ENCODE measurements at places on chromosomes 4 and X.

DNA sequence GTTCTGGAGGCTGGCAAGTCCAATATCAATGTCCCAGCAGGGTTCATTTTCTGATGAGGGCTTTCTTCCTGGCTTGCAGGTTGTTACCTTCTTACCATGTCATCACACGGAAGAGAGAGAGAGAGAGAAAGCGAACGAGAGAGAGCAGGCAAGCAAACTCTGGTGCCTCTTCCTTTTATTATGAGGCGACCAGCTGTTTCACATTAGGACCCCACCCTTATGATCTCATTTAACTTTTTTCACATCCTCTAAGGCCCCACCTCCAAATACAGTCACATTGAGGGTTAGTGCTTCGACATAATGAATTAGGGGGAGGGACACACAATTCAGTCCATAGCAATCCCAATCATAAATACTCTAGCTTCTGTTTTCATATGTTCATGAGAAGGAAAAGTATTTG lies 10.6 kb upstream of the GPR174 start:
- no peak for DNase-seq

GRCh38 chr4:151888367-151888866 lies 127.6 kb upstream of the GATB start:
- no peak for DNase-seq

- no peak for DNase-seq
These were observed 104.2 kb downstream of the FAM47B start for GRCh38 chrX:35046660-35047296.

- no peak for DNase-seq
These were observed 341.3 kb upstream of the KLF3 start for GRCh38 chr4:38322714-38323113.

- peak; percentile 0 for DNase-seq
These were observed 52.8 kb downstream of the FAM47C start for GRCh38 chrX:37060999-37061398.

- DNase-seq: no peak
These were observed 3.1 kb upstream of the FAM241A start for GRCh38 chr4:112142182-112142581.

DNA sequence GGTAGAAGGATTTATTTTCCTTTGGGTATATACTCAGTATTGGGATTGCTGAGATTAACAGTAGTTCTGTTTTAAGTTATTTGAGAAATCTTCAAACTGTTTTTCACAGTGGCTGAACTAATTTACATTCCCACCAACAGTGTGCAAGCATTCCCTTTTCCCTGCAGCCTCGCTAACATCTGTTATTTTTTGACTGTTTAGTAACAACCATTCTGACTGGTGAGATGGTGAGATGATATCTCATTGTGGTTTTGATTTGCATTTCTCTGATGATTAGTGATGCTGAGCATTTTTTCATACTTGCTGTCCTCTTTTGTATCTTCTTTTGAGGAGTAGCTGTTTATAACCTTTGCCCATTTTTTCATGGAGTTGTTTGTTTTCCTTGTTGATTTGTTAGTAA lies 457.8 kb downstream of the TRAM1L1 start:
- DNase-seq: no peak

DNA sequence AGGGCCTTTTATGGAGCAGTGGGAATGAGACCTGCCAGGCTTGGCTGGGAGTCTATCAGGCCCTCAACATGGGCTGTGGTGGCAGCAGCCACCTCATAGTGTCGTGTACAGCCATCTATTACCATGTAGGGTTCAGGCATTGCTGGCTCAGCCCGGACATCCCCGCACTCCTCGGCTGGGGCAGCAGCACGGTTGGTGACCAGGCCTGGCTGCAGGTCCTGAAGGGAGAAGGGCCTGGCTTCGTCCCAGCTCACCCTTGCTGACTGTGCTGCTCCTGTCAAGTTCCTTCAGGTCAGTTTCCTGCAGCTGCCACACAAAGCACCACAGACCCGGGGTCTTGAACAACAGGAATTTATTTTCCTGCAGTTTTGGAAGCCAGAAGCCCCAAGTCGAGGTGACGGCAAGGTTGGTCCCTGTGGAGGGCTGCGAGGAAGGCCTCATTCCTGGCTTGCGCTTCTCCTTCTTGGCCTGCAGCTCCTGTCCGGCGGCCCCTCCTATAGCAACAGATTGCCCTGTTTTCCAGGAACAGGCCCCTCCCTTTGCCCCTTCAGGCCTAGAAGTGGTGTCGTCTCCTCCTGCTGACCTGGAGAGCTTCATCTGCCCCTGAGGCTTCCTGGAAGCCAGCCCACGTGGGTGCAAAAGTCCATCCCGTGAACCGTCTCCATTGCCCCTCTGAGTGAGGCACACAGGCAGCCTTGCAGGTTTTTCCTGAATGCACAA lies 25.2 kb upstream of the SORCS2 start:
- no peak for DNase-seq

- DNase-seq: no peak
These were observed 156.2 kb upstream of the SLC7A11 start for GRCh38 chr4:138398322-138398721.

- peak; percentile 48 for DNase-seq
These were observed 208.9 kb upstream of the ARHGEF9 start for GRCh38 chrX:63993936-63994335.

DNA sequence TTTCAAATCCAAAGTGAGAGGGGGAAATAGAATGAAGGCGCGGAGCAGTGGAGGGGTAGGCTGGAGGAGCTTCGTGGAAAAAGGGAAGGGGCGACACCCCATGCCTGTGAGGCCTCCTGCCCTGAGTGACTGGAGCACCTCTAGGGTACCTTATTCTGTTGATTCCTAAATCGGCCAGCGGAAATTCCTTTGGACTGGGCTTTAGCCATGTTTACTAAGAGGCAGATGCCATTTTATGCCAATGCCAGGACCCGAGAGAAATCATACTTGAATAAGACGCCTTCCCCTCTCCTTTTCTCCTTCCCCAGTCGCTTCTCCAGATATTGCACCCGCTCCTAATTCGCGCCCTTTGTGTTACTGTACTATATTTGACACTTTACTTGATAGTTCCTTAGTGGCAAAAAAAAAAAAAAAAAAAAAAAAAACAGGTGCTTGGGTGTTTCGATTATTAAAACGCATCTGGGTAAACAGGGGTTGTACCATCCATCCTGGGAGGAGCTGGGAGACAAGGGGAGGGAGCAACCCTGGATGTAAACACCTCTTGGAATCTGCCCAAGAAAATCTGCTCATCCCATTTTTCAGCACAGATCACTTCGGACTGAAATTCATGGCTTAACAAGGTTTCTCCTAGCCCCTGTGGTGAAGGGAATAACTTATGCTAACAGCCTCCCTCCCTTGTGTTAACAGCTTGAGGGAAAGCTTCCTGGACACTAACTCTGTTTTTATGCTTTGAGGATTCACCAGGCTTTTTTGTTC lies 1.5 kb downstream of the BMP3 start:
- no peak for DNase-seq

- no peak for DNase-seq
These were observed 18.5 kb downstream of the ETNPPL start for GRCh38 chr4:108744307-108744706.

- DNase-seq: no peak
These were observed 126.9 kb downstream of the FAM53A start for GRCh38 chr4:1557221-1557597.

GRCh38 chr4:72666910-72667309 lies 97.9 kb upstream of the ADAMTS3 start:
- no peak for DNase-seq

DNA sequence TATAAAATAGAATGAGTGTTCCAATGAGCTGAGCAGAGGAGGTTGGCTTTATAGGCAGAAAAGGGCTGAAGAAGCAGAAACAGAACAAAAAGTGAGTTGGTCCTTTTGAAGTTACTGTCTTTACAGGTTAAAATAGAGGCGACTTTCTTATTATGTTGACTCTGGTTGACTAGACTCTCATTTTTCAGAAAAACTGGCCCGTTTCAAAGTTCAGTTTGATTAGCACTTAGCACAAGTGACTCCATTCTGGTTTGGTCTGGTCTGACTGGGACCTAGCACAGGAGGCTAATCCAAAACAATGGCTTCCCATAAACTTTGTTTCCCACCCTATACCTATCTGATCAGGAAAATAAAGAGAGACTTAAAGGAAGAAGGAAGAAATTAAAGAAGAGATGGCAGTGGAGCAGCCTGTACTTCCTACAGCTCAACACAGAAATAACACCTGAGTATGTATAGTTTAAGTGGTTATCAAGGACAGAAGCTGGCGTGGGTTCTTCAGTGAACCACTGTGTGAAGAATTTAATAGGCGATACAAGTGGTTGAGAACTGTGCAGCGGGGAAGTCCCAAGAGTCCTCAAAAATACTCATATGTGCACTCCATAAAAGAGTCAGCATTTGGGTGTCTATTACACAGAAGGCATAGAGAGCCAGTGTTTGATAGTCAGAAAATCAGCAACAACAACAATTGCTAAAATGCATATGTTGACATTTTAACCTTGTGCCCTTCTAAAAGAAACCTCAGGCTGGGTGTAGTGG lies 554.8 kb upstream of the HTR2C start:
- DNase-seq: no peak

DNA sequence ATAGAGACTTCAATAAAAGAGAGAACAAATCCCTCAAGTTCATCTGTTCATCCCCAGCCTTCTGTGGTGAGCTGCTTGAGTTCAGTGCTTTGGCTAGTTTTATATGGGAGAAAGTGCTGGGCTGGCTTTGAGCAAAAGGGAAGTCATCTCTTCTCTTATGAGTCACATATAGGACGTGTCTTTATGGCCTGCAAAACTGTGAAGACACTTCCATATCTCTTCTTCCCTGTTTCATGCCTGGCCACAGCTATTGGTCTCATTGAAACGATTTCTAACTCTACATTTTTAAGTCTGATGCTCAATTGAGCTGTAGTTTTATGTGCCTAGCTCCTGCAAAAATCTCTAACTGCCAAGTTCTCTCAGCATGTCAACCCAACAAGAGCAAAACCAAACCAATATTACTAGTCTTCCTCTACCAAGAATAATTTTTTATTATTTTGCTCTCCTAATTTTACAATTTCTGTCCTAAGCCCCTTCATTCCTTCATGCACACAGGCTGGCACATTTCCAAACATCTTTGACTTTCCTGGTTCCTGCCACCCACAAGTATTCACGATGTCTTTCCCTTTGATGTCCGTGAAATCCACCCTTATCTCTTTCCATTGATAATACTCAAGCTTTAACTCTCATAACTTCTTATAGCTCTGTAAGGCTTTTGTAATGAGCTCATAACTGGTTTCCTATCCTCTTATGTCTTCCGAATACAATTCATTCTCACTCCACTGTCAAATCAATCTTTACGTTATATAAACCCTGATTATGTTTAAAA lies 165.3 kb downstream of the BTC start:
- peak; percentile 5 for DNase-seq

GRCh38 chr4:17323554-17324385 lies 188.1 kb downstream of the QDPR start:
- no peak for DNase-seq

- no peak for DNase-seq
These were observed 39.0 kb downstream of the PLAC8 start for GRCh38 chr4:83075311-83076095.

DNA sequence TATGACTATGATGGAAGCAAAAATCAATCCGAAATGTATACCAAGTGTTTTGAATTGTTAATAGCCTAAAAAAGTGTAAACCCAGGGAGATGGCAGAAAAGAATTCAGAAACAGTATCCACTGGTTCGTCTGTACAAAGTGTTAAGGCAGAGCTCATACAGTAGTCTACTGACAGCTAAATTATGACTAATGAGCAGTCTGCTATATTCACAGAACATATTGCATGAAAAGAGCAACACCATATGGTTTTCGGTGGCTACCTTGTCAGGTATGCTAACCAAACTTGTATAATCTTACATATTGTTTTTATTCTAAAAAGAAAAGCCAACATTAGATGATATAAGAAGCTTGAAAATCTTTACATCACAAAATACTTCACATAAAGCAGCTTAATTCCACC lies 18.5 kb downstream of the EPHA5 start:
- no peak for DNase-seq

DNA sequence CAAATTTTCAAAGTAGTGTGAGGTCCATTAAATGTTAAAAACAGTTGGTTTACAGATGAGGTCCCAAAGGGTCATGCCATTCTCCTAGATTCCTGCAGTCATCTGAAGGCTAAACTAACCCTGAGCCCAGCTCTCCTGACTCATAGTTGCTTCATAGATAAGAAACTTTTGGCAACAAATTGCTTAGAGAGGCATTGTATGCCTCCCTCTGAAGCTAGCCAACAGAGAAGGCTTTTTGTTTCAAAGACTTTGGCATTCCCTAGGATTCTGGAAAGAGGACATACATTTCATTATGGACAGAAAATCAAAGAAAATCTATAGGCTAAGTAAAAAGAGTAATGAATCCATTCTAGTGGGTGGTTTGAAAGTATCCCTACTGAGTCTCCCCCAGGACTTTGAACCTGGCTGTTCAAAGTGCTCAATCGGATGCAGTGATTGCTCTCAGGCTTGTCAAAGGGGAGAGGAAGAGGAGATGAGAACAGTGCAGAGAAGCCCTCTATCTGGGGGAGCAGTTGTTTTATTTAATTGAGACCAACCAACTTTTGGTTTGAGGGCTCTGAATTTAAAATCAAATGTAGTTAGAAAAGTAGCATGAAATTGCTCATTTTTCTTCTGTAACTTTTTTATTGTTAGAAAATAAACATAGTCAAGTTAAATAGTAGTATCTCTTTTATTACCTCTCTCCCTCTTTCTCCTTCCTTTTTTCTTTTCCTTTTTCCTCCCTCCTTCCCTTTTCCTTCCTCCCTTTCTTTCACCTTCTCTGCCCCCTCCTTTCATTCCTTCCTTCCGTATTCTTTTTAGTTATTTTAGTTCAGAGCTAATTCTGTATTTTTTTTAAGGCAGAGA lies 72.3 kb upstream of the ZNF518B start:
- DNase-seq: no peak

DNA sequence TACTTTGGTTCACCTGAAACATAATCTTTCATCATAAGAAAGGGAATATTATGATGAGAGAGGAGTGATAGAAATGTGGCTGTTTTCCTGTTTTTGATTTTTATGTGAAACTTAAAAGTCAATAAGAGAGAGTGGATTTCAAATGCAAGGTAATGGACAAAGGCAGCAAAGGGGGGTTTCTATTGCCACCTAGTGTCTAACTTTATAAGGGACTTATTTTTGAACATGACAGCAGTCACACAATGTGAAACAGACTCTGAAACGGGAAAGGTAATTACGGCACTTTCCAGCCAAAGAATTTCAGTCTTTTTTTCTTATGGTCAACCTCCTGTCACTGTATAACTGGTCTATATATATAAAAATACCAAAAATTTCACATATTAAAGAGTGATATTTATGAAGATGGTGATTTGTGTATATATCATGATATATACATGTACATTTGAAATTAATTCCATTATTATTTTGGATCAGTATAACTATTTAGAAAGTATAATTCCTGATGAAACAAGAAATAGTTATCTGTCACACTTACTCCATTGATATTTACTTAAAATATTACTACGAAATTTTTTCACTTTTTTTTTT lies 127.1 kb downstream of the FBXO8 start:
- no peak for DNase-seq
